Activated CD8-positive, alpha-beta memory T cell treated with anti-CD3 and anti-CD28 coated beads for 4 hours (primary cell): ENCODE measurements at places on chromosomes 1 and 21.
A peak's percentile ranks its signal among the peaks of the same experiment; 100 is the strongest.

DNA sequence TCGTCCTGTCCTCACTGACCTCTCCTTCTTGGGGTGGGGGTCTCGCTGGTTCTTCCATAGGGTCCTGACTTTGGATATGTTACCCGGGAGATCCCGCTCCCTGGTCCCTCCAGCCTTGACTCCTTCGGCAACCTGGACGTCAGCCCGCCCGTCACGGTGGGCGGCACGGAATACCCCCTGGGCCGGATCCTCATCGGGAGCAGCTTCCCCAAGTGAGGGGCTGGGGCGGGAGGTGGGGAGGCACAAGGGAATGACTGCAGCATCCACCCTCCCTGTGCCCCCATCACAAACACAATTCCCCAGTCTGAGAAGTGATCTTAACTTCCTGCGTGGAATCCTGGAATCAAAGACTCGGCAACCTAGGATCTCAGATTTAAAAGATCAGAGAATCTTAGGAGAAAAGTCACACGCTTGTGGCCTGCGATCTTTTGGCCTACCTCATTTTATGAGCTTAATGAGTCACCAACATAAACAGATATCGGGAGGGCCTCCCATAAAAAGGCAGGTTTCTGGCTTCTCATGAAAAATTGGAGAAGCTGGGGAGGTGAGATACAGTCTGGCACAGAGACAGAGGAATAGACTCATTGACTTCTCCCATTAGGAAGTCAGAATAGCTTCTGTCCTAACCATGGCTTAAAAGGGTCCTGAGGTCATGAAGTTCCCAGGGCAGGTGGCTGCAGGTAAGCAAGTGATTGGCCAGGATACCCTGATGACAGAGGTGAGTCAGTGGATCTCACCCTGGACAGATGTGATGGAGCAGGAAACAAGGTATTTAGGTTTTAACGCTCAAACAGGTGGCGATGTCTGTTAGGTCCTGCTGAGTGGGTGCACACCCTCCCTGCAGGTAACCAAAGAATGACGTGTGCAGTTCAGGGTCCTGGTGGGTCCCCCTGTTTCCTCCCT is 15.9 kb upstream of the PADI3 start:
- no peak for DNase-seq

GRCh38 chr1:219833214-219833815 is 95.0 kb downstream of the SLC30A10 start:
- DNase-seq: no peak

GRCh38 chr1:180854001-180854400 is 58.7 kb upstream of the KIAA1614 start:
- no peak for DNase-seq

GRCh38 chr1:74422421-74423292 is 89.8 kb downstream of the LRRC53 start:
- DNase-seq: no peak

GRCh38 chr1:31444725-31445448 is 31.9 kb downstream of the SERINC2 start:
- no peak for DNase-seq

DNA sequence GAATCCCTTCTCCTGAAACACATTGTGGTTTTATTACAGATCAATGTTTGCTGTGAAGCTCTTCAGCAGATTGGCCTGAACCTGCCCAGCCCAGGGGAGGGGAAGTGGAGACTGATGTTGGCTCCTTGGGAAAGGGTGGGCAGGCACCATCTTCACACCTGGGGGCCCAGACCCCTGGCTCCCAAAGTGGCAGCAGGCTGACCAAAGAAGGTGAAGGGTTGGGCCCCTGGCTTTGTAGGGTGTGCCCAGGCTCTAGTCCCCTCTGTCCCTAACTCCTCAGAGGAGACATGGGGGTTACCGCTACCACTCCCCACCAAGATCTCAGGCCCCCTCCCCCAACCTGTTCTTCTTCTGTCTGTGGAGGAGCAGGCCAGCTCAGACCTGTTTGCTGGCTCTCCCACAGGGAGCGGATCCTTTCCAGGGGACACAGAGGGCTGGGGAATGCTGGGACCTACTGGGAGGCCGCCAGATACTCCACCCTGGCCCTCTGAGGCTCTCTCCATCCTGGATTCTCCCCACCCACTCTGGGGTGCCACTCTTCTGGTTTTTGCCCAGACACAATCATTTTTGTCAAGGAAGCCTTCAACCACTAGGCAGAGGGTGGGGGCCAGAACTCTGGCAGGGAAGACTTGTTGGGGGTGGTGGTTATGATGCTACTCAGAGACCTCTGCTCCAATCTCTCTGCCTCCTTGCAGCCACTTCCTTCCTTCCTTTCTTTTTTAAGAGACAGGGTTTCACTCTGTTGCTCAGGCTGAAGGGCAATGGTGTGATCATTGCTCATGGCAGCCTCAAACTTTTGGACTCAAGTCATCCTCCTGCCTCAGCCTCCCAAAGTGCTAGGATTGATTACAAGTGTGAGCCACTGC is 5.0 kb upstream of the EFNA3 start:
- no peak for DNase-seq

- no peak for DNase-seq
Observed at GRCh38 chr1:13499422-13499821, 14.4 kb downstream of the LRRC38 start.

GRCh38 chr1:2502210-2502609 is 24.2 kb downstream of the PANK4 start:
- no peak for DNase-seq

- peak; percentile 73 for DNase-seq
Observed at GRCh38 chr1:228457396-228458176, 29.6 kb upstream of the RNF187 start.

- DNase-seq: no peak
Observed at GRCh38 chr21:43318841-43319781, 107.8 kb downstream of the SIK1 start.

DNA sequence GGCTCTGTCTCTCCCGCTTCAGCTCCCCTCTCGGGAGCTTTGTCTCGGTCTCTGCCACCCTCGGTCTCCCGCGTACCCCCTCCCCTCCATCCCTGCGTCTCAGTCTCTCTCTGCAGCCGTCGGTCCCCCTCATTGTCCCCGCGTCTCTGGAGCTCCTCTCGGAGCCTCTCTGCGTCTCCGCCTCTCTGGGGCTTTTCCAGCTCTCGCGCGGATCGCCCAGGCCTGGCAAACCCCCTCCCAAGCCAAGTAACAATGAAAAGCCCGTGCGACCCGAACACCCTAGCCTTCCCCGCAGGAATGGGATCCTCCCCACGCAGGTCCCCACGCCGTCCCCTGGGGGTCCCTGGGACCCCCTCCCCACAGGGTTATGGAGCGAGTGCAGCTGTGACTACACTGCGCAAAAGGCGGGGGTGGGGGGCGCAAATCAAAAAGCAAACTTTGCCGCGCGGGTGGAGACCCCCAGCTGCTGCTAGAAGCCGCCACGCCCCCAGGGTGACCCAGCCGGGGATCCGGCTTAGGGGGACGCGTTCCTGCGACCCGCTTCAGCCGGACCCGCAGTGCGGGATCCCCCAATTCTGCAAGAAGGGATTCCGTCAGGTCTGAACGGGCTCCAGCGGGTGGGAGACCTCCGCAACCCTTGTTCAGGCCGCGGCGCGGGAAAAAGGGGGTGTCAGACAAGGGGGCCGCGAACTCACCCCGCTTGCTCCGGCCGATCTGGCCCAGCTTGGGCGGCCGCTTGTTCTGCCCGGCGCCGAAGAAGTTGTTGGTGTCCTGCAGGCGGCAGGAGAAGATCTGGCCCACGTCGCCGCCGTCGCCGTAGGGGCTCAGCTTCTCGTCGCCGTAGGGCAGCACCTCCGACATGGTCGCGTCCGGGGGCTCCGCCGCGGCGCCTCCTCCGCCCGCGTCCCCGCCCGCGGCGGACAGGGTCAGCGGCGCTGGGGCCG is 1.2 kb downstream of the CAMK2N1 start:
- no peak for DNase-seq

GRCh38 chr21:41710823-41711160 is 56.1 kb downstream of the RIPK4 start:
- DNase-seq: no peak

DNA sequence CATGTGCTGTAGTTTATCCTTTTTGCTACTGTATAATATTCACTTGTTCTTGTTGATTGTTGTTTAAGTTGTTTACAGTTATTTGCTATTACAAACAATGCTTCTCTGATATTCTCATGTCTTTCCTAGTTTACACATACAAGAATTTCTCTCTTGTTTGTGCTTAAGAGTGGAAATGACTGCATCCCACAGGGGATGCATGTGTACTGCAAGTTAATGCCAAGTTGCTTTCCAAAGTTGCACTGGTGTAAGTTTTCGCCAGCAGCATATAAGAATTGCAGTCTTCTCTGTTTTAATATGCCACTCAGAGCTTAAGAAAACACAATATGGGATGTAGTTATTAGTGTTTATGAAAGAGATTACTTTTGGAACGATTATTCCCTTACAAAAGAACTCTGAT is 97.7 kb downstream of the NEK7 start:
- DNase-seq: no peak

- no peak for DNase-seq
Observed at GRCh38 chr21:14826630-14827029, 238.2 kb downstream of the NRIP1 start.

DNA sequence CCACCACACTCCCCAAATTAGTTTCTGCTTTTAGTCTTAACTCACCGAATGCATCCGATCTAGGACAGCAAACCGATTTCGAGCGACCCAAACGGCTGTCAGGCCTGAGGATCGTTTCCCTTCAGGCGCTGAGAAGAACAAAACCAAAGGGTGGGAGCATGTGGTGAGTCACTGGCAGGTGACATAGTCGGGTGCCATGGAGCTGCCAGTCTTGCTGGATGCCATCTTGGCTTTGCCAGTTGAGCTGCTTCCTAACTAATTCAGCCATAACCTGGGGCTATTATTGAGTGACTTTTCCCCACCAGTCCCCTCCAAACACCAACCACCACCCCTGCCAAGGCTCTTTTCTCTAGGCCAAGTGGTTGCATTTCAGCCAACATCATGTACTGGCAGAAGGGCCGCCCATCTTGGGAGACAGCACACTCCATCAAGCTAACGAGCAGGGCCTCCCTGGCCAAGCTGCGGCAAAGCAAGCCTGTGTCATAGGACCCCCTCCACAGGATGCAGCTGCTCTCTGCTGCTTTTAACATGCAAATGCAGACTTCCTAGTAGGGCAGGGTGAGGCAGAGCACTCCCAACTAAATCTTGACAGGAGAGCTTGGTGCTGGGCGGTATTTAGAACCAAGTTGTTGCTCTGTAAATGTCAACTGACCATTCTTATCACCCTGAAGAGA is 22.3 kb upstream of the PEX19 start:
- no peak for DNase-seq

GRCh38 chr21:26972192-26972591 is 5.3 kb upstream of the ADAMTS5 start:
- DNase-seq: no peak

GRCh38 chr1:231636157-231636556 is 9.6 kb downstream of the DISC1 start:
- no peak for DNase-seq

DNA sequence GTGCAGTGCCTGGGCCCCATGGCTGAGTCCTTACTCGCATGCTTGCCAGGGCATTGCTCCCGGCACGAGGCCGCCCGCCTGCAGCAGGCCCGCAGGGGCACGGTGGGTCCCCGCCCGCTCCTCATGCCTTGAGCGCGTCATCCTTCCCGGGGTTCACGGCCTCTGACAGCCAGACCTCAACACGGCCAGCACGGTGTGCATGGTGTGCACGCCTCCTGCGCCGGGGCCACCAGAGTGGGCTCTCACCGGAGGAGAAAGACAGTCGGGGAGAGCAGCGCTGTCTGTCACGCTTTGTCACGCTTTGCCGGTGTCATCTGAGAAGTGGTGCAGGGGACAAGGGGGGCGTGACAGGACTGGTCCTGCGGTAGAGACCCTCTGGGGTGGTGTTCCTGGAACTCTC is 11.9 kb upstream of the COL18A1 start:
- no peak for DNase-seq

GRCh38 chr21:35254006-35254764 is 205.1 kb upstream of the RUNX1 start:
- no peak for DNase-seq

- no peak for DNase-seq
Observed at GRCh38 chr21:45639206-45640000, 4.1 kb upstream of the PCBP3 start.

DNA sequence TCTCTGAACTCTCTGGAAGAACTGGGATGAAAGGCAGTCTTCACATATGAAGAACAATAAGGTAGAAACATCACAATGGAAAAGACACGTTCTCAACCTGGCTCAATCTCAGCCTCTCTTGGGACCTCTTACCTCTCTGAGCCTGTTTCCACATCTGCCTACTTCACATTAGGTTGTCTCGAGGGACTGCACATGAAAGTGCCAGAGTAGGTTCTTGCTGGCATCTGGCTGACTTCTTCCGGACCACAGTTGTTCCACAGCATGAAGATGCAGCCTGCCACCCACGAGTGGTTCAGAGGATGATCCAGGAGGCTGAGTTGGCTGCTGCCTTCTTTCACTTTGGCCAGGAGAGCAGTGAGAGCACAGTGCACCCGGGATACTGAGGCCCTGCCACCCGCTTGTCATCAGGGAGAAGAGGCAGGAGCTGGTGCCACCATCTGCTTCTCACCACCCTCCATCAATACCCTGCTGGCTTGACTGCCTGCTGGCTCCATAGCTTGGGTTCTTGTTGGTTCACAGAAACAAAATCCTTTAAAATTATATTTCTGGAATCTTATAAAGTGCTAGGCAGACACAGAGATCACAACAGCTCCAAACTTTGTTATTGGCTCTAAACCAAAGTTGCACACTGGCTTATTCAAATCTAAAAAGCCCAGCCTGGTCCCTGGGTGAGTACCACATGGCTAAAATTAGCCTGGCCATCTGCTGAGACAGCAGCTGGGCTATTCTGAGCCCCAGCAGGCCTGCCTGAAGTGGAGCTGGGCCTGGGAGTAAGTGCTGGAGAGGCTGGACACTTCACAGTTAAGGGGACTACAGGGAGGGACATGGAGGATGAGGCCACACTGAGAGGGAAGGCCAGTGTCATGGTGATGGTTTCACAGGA is 46.9 kb upstream of the LIN9 start:
- no peak for DNase-seq

GRCh38 chr1:109619576-109620400 is at the start of the genes AMPD2 and GNAT2:
AMPD2 (plus strand) TSS chr1:109619837; CDS start chr1:109621176, 1,339 bp downstream.
GNAT2 (minus strand) TSS chr1:109619616; CDS start chr1:109612870, 6,746 bp downstream.
- DNase-seq: peak; percentile 53

DNA sequence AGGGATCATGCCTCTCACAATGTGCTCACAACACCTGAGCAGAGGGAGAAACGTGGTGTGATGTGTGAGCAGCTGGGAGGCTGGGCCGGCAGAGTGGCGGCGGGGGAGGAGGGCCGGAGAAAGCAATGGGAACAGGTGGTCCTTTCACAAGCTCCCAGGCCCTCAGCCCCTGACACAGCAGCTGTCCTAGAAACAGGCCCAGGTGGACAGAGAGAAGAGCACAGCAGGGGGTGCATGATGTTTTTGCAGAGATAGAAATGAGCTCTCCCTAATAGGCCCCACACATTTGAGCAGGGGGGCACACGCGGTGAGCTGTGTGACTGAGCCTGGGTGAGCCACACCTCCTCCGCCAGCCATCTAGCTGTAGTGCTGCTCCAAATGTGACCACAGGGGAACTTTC is 7.6 kb upstream of the RGS16 start:
- DNase-seq: no peak

- DNase-seq: no peak
Observed at GRCh38 chr1:203038217-203038741, 12.0 kb downstream of the PPFIA4 start.
